Inflammatory macrophage treated with lipopolysaccharide for 4 hours (primary cell): ENCODE measurements at places on chromosomes 3 and 15.

- no peak for DNase-seq
Observed at GRCh38 chr3:73294537-73294936, 233.1 kb downstream of the EBLN2 start.

DNA sequence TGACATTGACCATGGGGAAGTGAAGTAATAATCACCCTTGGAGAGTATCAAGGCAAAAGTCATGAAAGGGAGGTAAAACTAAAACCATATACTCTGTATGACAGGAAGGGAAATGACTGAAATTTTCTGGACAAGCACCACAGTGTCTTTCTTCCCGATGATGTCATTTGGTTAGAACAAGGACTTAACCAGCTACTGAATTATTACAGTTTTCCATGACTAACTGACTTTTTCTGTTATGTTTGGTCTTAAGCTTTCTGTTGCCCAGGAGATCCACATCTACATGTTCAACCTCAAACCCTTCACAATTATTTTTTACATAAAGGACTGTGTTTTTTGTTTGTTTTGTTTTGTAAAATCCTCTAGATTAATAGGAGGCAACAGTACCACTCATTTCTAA is 191.9 kb upstream of the IL12A start:
- no peak for DNase-seq

DNA sequence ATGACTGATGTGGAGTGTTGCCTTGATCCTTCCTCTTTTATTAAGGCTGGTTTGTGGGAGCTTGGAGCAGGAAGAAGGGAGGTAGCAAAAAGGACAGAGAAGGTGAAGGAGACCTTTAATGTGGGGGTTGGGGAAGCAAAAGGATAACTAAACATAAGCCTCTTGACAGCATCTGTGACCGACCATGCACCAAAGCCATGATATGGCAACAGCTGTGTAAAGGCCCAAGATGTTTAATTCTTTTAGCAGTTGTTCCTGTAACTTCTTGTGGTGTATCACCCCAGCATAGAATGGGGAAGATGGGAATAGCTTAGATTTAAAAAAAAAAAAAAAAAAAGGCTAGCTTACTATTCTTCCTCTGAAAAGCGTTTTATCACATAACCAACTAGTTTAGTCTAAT is 194.7 kb downstream of the KLHL25 start:
- DNase-seq: no peak

DNA sequence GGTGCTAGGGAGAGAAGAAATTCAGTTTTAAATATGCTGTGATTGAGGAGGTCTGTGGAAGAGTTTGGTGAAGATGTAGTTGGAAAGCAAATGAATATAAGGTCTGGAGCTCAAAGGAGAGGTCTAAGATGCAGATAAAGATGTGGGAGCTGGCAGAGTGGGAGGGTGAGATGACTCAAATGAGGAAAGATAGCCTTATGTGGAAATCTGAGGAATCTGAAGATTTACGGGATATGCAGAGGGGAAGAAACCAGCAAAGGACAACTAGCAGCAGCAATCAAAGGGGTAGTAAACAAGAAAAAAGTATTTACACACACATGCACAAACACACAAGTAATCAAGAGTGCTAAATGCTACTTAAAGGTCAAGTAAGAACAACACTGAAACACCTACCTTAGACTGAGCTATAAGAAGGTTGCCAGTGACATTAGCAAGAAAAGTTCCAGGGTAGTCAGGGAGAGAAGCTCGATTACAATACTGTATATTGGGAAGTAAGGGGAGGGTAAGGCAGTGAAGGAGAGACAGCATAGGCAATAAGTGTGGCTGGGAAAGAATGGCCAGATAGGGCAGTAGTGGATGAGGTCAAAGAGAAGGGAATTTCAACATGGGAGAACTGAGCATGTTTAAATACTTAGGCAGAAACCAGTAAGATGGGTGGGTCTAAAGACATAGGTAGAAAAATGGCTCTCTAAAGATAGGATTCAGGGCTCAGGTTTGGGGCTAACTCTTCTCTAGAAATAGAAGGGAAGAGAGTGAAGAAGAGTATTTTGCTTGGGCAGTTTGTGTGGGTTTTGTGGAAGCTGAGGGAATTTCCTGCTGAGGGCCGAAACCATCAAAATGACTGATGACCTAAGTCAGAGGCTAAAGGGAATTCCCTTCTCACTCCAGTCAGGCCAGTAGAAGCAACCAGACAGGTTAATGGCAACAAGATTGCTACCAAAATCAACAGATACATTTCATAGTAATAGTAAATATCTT is 8.9 kb downstream of the CMTM6 start:
- DNase-seq: peak; percentile 90

- DNase-seq: no peak
Observed at GRCh38 chr3:145429546-145429945, 731.4 kb downstream of the PLOD2 start.

GRCh38 chr3:73926360-73927202 is 301.8 kb upstream of the PDZRN3 start:
- no peak for DNase-seq

GRCh38 chr3:111787556-111788463 is 71.3 kb upstream of the PHLDB2 start:
- no peak for DNase-seq

GRCh38 chr15:71096676-71097075 is 18.6 kb upstream of the THSD4 start:
- DNase-seq: no peak

- DNase-seq: no peak
Observed at GRCh38 chr3:15154326-15154725, 51.7 kb upstream of the CAPN7 start.

DNA sequence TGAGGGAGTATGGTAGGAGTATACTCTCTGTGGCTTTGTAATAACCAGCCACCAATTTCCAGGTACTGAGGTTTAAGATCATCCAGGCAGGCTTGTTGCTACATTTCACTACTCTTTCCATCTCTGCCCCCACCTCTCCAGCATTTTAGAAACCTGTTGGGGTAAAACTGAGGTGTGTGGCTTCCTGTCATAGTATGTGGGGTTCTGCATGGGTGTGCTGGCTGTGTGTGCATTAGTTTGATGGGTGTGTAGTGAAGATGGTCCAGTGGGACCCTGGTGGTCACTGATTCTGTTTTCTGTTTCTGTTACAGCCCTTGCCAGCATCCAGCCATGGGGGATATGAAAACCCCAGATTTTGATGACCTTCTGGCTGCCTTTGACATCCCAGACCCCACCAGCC is 34.0 kb downstream of the ZNF592 start:
- no peak for DNase-seq

- peak; percentile 25 for DNase-seq
Observed at GRCh38 chr3:45612918-45613602, 18.5 kb downstream of the LIMD1 start.

GRCh38 chr15:60251300-60252070 is 146.3 kb downstream of the ANXA2 start:
- DNase-seq: no peak

DNA sequence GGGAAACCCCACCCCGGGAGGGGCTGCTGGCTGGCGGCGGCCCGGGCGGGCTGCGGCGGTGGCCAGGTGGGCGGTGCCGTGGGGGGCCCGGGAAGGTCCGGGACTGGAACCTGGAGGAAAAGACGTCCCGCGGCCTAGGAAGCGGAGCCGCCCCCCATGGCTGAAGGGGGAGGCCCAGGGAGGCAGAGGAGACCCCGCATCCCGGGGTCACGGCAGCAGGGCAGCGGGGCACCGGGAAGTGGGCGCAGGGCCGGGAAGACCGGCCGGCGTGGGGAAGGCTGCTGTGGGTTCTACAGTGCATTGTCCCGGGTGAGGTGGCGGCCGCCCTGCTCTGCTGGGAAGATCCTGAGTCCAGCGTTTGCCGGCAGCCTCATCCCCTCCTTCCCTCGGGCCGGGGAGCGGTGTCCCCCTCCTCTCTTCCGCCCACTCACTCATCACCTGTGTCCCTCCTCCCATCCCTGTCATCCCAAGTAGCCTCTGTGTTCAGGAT is 525 bp upstream of the FSTL1 start:
- DNase-seq: no peak

DNA sequence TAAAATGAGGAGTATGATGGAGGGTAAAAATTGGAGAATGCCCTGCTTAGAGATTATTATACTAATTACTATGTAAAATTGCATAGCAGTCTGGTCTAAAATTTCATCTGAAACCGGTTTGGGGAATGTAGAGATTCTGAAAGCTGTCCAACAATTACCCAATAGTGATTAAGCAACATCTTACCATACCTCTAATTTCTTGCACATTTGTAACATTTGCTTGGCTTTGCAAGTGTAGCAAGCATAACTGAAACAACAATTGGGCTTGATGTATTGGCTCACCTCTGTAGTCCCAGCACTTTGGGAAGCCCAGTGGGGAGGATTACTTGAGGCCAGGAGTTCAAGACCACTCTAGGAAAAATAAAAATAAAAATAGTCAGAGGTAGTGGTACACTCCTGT is 17.4 kb downstream of the AADACL2 start:
- DNase-seq: peak; percentile 49

DNA sequence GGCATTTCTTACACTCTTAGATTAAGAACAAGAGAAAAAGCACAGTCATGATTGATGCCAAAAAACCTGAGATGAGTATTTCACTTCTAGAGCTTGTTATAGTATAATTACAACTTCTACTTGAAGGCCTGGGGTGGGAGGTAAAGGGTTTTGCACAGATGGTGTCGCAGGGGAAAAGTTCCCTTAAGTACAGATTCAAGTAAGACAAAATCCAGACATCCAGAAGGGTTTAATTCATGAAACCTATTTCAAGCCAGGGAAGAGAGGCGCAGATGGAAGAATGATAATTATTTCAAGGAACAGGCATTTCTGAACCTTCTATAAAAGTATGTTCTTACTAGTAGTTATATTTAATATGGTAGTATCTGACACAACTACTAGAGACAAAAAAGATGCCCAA is 70.6 kb downstream of the TM4SF4 start:
- DNase-seq: no peak

DNA sequence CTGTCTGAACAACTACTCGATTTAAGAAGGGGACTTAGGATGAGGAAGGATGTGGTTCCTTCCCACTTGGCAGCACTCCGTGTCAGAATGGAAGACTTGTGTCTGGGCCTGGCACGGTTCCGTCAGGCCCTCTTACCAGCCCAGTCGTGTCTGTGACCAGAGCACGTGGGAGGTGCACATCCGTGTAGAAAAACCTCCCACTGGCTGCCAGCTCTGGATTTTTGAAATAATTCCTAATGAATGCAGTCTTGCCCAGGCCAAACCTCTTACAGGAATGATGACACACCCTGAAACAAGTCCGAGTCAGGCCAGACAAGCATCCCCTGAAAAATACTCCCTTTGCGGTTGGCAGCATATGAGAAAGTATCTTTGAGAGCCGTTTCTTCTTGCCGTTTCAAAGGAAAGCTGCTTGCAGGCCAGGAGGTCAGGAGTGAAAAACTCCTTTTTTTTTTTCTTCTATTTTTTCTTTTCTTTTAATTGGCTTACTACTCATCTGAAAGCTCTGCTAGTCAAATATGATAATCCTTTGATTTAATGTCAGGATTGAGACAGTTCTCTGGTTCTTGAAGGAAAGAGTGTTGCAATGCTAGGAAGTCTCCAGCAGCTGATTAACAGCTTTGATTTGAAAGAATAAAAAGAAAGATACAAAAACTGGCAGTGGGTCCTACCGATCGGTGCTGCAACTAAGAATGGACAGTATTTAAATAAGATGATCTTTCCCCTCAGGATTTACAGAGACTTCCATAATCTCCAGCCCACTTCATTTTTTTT is 19.8 kb downstream of the IL1RAP start:
- DNase-seq: peak; percentile 70

GRCh38 chr15:72382146-72382545 is 6.3 kb upstream of the HEXA start:
- DNase-seq: no peak

GRCh38 chr15:42137461-42138261 is 18.8 kb downstream of the PLA2G4F start:
- DNase-seq: peak; percentile 58
